ENCODE measurements at places on chromosomes 6 and 20.

DNA sequence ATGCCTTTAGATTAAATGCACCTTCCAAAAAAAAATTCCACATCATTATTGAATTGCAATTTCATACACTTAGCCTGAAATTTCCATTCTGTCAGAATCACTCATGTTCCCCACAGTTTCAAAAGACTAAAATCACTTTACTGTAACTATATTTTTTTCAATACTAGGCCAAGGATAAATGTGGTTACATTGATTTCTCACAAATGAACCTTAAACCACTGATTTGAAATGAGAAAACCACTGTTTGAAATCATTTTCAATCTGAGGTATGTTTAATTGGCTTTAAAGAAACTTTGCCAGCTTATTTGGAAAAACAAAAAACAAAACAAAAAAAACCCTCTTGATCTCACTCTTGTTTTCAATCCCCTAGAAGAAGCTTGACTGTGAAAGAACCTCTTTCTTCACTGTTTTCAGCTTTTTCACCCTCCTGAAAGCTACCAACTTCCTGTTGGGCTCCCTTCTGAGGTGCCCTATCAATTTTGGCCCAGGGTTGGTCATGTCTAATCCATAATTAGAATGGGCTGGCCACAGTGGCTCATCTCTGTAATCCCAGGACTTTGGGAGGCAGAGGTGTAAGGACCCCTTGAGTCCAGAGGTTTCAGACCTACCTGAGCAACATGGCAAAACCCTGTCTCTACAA is 242.5 kb downstream of the ADGRG6 start:
- no peak for DNase-seq

DNA sequence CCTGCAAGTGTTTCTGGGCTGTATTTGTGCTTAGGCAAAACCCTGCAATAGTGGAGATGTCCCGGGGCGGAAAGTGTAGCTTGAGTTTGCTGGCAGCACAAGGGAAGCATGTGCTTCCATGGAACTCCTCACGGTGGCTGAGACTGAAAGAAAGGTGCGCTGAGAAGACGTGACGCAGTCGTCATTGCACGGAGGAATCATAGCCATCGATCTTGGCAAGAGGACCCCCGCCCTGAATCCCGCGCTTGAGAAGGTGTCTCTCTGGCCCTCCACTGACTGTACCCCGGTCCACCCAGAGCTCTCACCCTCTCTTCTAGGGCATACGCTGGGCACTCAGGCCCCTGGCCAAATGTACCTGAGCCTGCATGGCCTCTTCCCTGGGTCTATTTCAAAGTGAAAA is 1081.8 kb upstream of the DEFB115 start:
- no peak for DNase-seq

DNA sequence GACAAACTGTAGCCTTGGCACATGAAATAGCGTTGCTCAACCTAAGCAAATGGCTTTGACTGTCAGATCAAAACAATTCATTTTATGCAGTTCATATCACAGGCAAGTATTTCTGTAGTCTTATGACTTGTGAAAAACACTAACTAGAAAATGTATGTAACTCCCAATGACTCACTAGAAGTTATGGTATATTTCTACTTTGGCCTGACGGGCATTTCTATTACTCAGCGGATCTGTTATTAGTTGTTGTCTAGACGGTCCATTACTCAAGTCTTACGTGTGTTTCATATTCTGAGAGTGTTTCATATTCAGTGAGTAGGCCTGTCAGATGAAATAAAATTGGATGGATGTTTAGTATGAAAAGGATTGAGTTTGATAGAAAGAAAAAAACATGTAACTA is 880.9 kb downstream of the PRIM2 start:
- no peak for DNase-seq

DNA sequence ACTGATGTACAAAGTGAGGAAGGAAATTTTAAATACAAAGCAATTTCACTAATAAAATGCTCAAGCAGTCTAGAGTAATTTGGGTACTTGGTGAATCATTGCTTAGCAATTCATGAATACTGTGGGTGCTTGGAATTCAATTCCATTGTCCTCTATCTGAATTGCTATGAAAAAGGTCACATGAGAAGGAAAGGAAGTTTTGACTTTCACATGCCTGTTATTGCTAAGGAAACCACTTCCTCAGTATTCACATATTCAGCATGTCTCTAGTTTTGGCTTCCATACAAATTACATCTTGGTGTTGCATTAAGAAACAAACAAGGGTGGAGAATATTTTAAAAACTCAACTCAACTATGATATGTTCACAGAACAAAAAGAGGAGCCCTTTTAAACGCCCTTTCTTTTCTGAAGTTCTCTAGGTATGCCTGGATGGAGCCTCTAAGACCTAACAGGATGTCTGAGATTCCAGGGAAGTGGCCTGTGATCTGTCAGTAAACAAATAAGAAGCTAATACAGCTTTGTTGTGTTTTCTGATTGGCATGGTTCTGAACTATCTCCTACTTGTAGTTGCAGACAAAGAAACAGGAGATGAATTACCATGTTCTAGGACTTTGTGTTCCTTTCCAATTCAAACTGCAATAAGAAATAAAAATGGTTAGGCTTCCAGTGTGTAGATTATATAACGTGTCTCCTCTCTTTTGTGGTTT is 190.4 kb downstream of the OGFRL1 start:
- no peak for DNase-seq

DNA sequence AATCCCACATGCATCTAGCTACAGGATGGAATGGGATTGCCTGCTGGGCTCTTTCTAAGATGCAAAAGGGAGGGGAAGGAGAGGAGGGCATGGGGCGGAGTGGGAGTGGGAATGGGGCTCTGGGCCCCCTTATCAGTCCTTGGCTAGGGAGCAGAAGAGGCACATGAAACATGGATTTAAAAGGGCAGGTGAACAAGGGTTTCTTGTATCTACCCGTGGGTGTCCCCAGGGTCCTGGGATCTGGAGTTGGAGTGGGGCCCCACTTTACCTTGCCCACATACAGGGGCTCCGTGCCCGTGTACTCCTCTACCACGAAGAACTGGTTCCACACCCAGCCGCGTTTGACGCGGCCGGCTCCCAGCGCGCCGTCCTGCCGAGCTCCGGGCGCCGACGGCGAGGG is 57.5 kb downstream of the CDH22 start:
- no peak for DNase-seq

GRCh38 chr6:144134176-144134575 is 16.1 kb upstream of the STX11 start:
- DNase-seq, result no peak

GRCh38 chr20:61929971-61930666 is 135.6 kb downstream of the TAF4 start:
- no peak for DNase-seq

- no peak for DNase-seq
These were observed 416.4 kb downstream of the EPM2A start for GRCh38 chr6:145318952-145319351.

DNA sequence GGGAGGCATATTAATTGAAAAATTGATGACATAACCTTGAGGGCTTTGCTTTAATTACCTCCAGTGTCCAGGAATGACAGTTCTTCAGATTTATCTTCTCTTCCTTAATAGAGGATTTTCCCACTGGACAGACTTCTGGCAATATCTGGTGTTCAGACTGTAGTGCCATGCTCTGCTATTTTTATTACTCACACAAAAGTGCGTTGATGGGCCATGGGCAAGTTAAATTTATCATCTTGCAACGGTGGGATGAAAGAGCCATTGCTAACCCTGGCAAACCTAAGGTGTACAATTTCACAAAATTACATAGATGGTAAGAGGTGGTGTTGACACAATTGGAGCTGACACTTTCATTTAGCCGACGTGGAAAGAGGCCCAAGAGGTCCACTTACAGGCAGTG is 253.7 kb upstream of the PLCB4 start:
- no peak for DNase-seq

DNA sequence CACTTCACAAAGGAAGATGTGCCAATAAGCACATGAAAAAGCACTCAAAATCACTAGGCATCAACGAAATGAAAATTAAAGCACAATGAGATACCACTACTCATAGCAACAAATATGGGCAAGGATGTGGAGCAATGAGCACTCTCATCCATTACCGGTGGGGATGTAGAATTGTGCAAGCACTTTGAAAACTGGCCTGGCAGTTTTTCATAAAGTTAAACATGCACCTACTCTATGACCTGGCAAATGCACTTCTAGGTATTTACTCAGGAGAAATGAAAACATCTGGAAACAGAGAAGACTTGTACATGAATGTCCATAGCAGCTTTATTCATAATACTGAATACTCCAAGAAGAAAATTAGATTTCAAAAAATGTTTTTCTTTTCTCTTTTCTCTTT is 34.1 kb upstream of the TMEM14A start:
- DNase-seq, result no peak

DNA sequence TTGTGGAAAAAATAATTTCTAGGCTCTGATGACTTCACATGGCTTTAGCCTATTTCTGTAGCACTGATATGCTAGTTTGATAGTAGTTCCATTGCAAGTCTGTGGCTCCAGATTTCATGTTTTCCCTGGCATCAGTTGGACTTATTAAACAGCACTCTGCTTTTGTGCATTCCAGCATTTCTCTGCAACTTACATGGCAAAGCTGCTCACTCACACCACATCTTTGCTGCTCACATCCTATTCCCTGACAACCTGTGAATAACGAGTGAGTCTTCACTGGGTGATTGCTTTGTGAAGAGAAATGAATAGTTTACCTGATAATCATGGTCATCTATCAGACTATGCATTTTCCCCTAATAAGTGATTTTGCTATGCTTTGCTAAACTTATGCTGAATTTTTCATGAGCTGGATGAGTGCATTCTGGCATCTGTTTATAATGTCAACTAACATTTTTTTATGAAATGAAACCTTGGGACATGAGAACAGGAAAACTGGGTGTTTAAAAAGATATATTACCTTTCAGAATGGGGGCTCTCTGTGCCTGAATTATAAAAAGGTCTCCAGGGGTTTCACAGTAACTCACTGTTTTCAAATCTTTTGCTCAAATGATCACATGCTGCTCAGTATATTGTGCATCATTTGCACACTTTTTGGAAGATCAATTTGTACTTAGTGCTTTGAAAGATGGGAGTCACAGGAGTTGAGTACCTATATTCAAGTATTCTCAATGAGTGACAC is 301.8 kb downstream of the TBC1D32 start:
- DNase-seq, result no peak

DNA sequence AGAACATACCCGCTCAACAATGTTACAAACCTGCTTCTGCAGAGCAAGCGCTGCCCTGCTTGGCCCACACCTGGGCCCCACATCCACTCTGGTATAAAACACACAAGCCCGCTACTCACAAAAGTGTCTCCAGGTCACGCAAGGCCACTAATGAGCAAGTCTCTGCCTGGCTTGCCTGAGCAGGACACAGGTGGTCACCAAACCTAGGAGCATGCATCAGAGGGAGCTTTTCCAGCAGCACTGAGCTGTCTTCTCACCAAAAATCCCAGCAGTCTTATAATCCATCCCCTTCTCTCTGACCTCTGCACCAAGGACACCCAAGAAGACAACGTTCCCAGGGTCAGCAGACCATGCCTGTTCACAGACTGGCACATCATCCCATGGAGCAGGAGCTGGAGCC is 100.8 kb downstream of the DLL1 start:
- DNase-seq, result no peak

DNA sequence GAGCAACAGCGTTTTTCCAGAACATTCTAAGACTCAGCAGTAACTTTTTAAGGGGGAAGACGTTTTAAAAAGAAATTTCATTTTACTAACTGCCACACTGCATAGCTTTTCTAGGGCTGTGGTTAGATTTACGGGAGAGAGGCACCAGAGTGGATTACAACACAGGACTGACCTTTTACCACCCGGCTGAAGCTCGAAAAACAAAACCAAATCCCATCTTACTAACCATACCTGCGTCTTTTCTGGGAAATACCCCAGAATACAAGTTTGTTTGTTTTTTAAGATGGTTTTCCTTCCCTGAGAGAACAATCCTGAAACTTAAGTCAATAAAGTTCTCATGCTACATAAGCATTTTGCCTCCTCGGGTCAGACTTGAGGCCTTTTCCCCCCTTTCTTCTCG is 209.3 kb upstream of the SOX4 start:
- DNase-seq, result no peak

- DNase-seq, result no peak
These were observed 4.1 kb downstream of the ATP9A start for GRCh38 chr20:51763965-51764602.

- DNase-seq, result no peak
These were observed 275.2 kb upstream of the CNR1 start for GRCh38 chr6:88441346-88441745.

- no peak for DNase-seq
These were observed 8.0 kb upstream of the TUBB2B start for GRCh38 chr6:3235486-3235885.

GRCh38 chr6:138443979-138444378 is 40.0 kb downstream of the HEBP2 start:
- DNase-seq, result no peak

All from CD8-positive, alpha-beta memory T cell (primary cell).